ENCODE measurements at places on chromosomes 1 and 21.

DNA sequence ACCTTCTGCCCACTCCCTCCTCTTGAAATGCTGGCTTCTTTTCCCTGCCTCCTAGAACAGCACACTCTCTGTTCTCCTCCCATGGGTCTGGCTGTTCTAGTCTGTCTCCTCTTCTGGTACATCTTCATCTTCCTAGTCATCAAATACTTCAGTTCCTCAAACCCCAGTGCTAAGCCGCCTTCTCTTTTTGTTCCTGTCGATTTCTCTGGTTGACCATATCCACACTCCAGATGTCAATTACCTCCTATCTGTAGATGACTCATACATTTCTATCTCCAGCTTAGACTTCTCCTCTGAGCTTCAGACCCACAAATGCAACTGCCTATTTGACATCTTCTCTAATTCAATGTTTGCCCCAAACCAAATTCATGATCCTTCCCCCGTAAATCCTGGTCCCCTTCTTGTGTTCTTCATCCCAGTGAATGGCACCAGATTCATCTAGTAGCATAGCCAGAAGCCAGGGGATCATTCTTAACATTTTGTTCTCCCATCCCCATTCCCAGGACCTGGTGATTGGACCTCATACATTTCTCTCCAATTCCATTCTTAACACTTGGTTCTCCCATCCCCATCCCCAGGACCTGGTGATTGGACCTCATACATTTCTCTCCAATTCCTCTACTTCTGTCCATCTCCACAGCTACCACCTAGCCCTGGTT lies 35.9 kb downstream of the USP24 start:
- no peak for DNase-seq

DNA sequence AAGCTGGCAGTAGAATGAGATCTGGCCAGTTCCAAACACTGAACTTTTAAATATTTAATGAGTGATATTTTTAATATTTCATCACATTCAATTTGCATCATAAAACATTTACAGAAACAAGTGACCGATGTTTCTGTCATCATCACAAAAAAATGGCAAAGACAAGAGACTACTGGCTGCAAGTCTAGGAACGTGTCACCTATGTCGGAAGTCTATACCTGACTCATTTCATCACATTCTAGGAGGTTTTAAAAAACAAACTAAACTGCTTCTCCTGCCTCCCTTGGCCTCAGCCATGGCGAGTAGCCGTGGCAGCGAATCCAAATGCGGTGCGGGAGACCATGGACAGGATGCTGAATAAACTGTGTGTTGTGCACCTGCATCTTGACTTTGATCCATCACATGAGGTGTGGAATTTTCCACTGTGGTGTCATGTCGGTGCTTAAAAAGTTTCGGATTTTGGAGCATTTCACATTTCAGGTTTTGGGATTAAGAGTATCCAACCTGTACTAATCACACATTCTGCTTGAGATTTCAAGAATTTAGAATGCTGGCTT lies 43.1 kb downstream of the CLSTN1 start:
- DNase-seq, result no peak

DNA sequence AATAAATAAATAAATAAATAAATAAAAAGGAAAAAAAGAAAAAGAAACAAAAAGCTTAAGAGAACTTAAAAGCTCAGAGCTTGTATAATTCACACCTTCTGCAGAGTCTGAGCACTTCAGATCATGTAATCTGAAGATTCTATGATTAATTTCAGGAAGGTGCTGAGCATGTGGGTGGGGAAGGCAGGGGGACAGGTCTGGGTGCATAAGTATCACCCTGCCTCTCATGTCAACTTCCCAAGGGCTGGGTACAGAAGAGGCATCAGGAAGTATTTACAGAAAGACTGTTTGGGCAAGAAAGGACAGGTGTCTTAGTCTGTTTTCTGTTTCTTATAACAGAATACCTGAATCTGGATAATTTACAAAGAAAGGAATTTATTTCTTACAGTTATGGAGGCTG lies 20.4 kb upstream of the PADI2 start:
- no peak for DNase-seq

- no peak for DNase-seq
Measured at GRCh38 chr21:24367936-24368335, 1239.3 kb downstream of the MRPL39 start.

DNA sequence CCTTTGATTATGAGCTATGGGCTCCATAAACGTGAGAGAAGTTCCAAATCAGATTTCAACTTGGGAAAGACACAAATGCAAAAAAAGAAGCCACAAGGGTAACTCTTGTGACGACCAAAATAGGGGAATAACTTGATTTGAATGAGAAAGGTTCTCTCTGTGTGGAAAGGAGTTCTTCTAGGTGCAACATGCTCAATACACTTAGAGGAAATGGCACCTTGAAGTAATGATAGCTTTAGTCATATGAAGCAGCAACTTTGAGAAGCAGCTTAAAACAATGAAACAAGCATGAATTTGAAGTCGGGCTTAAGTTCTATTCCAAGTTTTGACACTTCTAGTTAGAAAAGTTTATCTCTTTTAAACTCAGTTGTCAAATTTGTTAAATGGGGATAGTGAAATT lies 21.8 kb upstream of the RGS1 start:
- DNase-seq, result no peak

DNA sequence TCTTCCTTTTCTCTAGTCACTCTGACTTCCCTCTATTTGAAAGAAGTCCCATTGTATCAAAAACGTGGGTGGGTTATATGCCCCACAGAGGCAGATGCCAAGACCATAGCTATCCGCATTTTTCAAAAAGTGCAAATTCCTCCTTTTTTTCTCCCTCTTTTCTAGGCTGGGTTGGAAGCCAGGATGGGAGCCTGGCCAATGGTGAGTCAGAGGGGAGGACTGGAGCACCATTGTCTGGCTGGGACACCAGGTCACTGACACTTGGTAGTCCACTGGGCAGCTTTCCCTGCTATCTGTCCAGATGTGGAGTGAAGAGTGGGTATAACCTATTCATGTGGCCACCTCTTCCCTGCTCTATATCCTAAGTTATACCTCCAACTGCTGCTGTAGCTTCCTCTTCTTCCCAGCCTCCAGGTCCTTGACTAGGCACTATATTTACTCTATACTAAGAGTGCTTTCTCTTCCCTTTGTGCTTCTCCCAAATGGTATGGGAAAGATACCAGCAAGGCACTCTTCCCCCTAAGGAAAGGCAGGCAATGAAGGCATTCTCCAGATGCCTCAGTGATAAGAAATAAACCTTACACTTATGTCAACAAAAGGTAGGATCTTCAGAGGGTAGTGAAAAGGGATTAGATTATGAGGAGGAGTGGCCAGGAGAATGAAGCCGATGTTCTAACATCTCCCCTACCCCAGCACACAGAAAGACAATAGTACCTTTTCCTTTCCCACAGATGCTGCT lies 12.9 kb downstream of the PI4KB start:
- peak; percentile 40 for DNase-seq

GRCh38 chr1:56123826-56124225 lies 455.5 kb downstream of the PLPP3 start:
- DNase-seq, result no peak

GRCh38 chr21:35565204-35565611 lies 495.1 kb downstream of the SETD4 start:
- DNase-seq, result no peak

DNA sequence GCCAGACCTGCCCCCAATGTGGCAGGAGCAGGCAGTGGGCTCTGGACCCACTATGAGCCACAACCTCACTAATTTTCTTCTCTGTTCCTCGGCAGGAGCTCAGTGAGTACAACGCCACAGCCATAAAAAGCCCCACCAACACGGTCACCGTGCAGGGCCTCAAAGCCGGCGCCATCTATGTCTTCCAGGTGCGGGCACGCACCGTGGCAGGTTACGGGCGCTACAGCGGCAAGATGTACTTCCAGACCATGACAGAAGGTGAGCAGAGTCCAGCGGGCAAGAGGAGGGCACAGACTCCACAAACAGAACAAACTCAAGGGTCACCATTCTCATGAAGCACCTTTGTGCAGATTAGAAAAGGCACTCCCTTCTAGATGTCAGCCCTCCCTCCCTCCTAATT lies 79.9 kb downstream of the LACTBL1 start:
- no peak for DNase-seq

- no peak for DNase-seq
Measured at GRCh38 chr1:102640872-102641271, 467.4 kb downstream of the COL11A1 start.

DNA sequence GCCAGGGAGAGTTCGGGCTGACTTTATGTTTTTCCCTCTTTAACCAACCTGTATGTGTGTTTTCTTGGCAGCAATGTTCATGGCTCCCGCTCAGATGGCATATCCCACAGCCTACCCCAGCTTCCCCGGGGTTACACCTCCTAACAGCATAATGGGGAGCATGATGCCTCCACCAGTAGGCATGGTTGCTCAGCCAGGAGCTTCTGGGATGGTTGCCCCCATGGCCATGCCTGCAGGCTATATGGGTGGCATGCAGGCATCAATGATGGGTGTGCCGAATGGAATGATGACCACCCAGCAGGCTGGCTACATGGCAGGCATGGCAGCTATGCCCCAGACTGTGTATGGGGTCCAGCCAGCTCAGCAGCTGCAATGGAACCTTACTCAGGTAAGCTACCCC lies 33.6 kb upstream of the ZFP69B start:
- DNase-seq, result no peak

DNA sequence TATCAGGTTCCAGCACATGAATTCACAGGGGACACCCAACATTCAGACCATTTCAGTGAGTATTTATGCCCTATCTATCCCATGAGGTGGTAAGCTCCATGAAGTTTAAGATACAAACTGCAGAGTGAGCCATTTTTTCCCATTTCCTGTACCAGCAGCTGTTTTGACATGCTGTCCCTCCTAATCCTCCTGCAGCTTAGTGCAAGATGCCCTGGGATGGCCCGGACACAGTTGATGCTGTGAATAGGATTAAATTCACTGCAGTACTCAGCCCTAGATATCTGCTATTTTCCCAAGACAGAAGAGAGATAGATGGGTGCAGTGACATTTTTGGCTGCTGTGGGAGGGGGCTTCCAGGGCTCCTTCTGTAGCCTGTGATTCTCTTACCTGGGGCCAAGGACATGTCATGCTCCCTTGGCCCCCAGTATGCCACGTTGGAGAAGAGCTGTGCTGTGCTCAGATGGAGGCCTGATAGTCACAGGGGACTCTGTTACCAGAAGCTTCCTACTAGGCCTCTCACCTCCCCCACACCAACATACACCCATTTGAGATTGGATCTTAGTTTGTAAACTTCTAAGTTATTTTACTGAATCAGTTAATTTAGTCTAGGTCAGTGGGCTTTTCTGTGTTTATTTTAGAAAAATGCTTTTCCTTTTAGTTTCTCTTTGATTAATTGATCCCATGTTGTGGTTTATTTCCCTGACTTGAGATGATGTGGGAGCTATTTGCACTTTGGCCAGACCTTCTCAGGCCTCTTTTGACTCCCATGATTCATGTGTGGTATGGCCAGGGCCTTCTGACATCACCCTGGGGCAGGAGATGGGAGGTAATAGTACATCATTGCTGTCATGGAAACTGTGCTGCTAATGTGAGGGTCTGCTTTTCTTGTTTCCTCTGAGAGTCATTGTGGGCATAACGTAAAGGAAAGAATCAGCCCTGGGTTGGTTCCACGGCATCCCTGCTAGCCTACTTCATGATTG lies 92.6 kb downstream of the ST3GAL3 start:
- no peak for DNase-seq

GRCh38 chr1:209704584-209704983 lies at the start of gene HSD11B1:
Gene HSD11B1, plus strand, starts transcription at chr1:209704846. Its CDS starts 97 bp downstream, at chr1:209704943.
- DNase-seq, result no peak

- DNase-seq, result no peak
Measured at GRCh38 chr1:107677697-107678096, 287.3 kb downstream of the VAV3 start.

- DNase-seq, result no peak
Measured at GRCh38 chr1:42923367-42924081, 35.1 kb downstream of the SLC2A1 start.

DNA sequence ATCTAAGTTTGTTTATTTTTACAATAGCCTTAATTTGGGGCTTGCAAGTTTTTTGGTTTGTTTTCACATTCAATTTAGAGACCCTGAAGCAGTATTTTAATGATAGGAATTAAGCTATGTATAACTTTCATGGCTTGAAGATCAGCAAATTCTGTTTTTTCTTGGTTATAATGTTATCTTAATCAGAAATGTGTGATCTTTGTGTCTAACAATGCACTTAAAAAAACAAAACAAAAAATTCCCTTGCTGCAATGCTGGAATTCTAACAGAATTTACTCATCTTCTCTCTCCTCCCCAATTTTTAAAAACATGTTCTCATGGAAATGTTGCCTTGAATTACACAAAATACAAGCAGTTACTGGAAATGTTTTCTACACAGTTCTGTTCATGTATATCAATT lies 113.1 kb downstream of the OLFML2B start:
- no peak for DNase-seq

- DNase-seq, result no peak
Measured at GRCh38 chr1:205379056-205379455, 22.3 kb upstream of the KLHDC8A start.

- no peak for DNase-seq
Measured at GRCh38 chr1:63807046-63807445, 33.2 kb downstream of the ROR1 start.

GRCh38 chr1:198556971-198557370 lies 16.5 kb upstream of the ATP6V1G3 start:
- DNase-seq, result peak; percentile 25

- no peak for DNase-seq
Measured at GRCh38 chr1:160576884-160577283, 2.4 kb downstream of the CD84 start.

DNA sequence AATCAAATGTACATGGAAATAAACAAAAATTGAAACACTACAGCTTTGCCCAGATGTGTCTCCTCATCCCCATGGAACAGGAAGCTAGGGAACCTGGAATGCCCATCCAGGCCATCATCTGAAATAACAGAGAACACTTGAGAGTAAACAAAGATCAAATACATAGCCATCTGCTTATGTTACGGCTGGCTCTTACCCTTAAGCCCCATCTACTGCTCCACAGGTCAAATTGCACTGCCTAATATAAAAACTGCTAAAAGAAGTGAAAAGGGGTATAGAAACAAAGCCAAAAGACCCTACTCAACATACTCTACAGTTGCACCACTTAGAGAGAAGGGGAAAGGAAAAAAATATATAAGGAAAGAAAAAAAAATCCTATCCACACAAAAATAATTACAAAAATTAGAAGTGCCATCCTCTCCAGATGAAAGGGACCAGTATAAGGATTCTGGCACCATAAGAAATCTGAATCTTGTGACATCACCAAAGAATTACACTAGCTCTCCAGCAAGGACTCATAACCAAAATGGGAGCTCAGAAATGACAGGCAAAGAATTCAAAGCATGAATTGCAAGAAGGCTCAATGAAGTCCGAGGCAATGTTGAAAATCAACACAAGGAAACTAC lies 26.9 kb downstream of the OR6Y1 start:
- DNase-seq, result no peak

DNA sequence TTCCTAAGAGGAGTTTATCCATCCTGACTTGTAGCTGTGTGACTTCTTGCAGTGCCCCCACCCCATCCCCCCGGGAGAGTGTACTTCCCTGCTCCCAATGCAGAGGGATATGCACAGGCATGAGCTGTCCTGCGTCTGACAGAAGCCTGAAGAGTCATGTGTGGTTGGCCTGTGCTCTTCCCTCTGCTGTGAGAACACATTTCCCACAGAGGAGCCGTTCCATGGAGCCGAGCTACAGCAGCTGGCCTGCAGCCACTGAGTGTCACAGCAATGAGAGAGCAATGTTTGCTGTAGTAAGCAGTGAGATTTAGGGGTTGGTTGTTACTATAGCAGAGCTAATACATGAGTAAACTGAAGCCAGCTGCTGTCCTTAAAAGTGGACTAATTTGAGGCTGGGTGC lies 22.0 kb downstream of the PARS2 start:
- DNase-seq, result no peak

- no peak for DNase-seq
Measured at GRCh38 chr1:187762118-187762517, 933.4 kb downstream of the PLA2G4A start.
